ENCODE measurements at places on chromosomes 16 and 17. TPM values are rescaled to one million over a fixed set of nuclear protein-coding genes. Genes with fewer than 3 reads are reported as not detected.

The RNU2-1 gene
- not detected for total RNA-seq

- no peak overlapping the region for H3K4me3 ChIP-seq
- H3K27ac ChIP-seq: no peak overlapping the region
- H3K27me3 ChIP-seq: no peaks in the 10 kb centered on the region
These were observed 39.2 kb upstream of the CBX4 start for GRCh38 chr17:79878329-79878947.

The AATK gene
- 20.6 TPM for total RNA-seq

The SLC5A10 gene
- total RNA-seq: not detected

DNA sequence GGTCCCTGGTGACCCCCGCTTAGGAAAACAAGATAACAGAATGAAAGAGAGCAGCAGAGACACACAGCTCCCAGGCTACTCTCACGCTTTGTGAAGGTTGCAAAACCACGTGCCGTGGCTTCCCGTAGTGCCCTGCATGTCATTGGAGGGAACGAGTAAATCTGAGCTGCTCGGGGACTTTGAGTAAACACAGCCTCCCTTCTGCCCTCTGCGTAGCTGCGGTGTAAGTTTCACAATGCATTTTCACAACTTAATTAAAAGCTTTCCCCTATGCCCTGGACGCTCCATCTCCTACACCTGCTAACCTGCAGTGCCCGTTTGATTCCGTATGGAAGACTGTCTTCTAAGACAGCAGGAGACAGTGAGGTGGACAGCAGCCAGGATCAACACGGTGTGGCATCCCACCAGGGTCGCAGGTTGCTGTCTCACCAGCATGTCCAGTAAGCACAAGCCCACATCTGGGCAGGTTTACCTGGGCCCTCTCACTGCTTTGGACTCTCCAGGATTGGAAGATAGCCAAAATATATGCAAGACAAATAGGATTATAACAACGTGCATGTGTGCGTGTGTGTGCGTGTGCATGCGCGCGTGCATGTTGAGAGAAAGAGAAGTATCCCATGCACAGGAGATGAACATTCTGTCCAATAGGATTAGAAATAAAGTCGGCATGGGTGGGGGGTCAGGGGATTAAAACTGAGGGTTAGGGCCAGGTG, 116.4 kb upstream of the RCVRN start:
- no peak for DNase-seq
- H3K36me3 ChIP-seq: no peaks in the 10 kb centered on the region
- H3K27me3 ChIP-seq: no peaks in the 10 kb centered on the region
- no peak overlapping the region for H3K27ac ChIP-seq
- H3K4me1 ChIP-seq: no peaks in the 10 kb centered on the region

The ASPA gene
- 0.11 TPM for total RNA-seq

DNA sequence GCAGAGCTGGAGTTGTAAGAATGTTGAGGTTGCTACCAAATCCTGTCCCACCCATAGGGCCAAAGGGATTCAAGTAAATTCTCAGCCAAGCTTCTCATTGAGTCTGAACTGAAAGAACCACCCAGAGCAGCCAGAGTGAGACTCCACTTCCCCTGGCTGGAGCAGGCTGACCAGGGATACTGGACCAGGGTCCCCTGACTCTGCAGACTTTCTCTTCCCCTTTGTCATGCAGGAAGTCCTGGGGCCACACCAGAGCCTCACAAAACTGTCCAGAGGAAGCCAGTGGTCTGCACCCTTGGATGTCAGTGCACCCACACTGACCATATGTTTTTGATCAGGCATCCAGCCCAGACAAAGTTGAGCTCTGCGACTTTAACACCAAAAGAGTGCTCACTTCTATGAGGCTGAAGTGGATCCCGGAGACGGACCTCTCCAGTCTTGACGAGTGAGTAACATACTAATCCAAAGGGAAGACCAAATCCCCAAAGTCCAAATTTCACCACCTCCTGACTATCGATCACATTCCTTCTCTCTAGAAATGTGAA, 4.1 kb downstream of the NXN start:
- no peaks in the 10 kb centered on the region for H3K36me3 ChIP-seq
- H3K27ac ChIP-seq: no peak overlapping the region
- no peak overlapping the region for H3K4me3 ChIP-seq
- no peak for DNase-seq

The P4HB gene
- total RNA-seq: 670 TPM

GRCh38 chr16:79121906-79122305, 478.6 kb downstream of the MAF start:
- no peak overlapping the region for H3K4me3 ChIP-seq
- no peak for DNase-seq
- no peak overlapping the region for H3K27ac ChIP-seq
- no peaks in the 10 kb centered on the region for H3K27me3 ChIP-seq
- no peaks in the 10 kb centered on the region for H3K36me3 ChIP-seq

The CTRL gene
- total RNA-seq: 0.43 TPM

The GRAP gene
- total RNA-seq: 1.8 TPM

The MT3 gene
- not detected for total RNA-seq

- no peaks in the 10 kb centered on the region for H3K4me1 ChIP-seq
- peak; percentile 62 for DNase-seq
- no peaks in the 10 kb centered on the region for H3K27me3 ChIP-seq
- no peaks in the 10 kb centered on the region for H3K36me3 ChIP-seq
- no peak overlapping the region for H3K4me3 ChIP-seq
- H3K27ac ChIP-seq: no peak overlapping the region
These were observed 68.5 kb upstream of the DNAH17 start for GRCh38 chr17:78645421-78646295.

The TOX3 gene
- not detected for total RNA-seq
